ENCODE measurements at places on chromosomes 4 and X.
A peak's percentile ranks its signal among the peaks of the same experiment; 100 is the strongest.

- no peak for DNase-seq
Observed at GRCh38 chr4:183129125-183129524, 30.1 kb downstream of the WWC2 start.

GRCh38 chrX:37802028-37802427 lies 22.2 kb downstream of the CYBB start:
- no peak for DNase-seq

- no peak for DNase-seq
Observed at GRCh38 chr4:28317221-28317620, 1456.6 kb downstream of the STIM2 start.

- no peak for DNase-seq
Observed at GRCh38 chr4:24482871-24483270, 101.5 kb downstream of the DHX15 start.

DNA sequence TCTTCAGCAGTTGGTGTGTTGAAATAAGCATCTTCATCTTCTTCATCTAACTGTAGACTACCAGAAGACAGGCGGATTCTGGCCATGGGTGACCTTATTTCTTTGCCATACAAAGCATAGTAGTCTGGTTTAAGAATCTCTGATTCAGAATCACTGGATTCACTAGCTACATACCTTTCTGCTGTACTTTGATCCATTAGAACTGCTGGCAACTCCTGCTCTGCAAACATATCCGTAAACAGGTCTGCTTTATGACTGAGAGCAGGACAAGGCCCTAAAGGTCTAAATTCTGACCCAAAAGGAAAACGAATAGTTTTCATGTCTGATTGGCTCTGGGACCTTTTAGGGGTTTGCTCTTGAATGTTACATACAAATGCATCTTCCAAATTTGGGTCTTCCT lies 49.9 kb downstream of the FRMD7 start:
- no peak for DNase-seq

GRCh38 chr4:73600954-73601353 lies 19.3 kb downstream of the RASSF6 start:
- no peak for DNase-seq

- DNase-seq, result no peak
Observed at GRCh38 chr4:138290805-138291204, 48.7 kb upstream of the SLC7A11 start.

GRCh38 chrX:80812176-80812575 lies 2.5 kb upstream of the BRWD3 start:
- DNase-seq, result peak; percentile 23

DNA sequence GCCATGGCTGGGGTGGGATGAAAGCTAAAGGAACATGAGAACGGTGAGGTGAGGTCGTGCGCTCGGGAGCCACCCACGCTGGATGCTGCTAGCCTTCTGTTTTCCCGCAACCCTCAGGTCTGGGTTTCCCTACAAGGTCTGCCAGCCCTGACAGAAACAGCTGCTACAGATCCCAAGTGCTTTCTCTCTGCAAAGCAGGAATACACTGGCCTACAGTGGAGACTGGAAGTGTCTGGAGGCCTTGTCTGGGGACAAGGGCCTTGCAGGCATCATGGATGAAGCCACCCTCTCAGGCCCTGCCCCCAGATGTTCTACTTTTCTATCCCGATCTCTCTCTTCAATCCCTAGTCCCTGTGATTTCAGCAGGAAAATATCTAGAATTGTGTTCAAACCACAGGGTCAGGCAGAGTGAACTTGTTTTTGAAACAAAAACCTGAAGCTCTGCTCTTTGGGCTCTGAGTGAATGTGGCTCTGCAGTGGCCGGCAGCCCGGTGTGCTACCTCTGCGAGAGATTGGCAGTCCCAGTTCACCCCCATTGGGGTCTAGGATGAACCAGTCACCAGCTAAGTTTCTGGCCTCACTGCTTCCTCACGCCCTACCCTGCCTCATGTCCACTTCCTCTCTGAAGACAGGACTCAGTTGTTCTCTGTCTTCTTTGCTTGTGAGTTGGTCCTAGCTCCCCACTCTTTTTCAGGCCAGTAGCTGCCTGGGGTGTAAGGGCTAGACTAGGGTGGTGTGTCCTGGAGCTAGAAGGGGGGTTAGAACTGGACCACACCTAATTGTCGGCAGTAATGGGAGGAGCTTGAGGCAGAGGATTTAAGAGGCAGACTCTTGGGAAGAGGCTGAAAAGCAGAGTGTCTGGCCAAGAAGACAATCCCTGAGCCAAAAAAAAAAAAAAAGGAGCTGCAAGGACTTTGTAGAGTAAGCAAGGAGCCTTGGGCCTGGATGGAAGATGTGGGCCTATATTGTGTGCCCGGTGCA lies 89.6 kb downstream of the RTL5 start:
- DNase-seq, result no peak

- no peak for DNase-seq
Observed at GRCh38 chr4:177117256-177117655, 192.4 kb upstream of the NEIL3 start.

DNA sequence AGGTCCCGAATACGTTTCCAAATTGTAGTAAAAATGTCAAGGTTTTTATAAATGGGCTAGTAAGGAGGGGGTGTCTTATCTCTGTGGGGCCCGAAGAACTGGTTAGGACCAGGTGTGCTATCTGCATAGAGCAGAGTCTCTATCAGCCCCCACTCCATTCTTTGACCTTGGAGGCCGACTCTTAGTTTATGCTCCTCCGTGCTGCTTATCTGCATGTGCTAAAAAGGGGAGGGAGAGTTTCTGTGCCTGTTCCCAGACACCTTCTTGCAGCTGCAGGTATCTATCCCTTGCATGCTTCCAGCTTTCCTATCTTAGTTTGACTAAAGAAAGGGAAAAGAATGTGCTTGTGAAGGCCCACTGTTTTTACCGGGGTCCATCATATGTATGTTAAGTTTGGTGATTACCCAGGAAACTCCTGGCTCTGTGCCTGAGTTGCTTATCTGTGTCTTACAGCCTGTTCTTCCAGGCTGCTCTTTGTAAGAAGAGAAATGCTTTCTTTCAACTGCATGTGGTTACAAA lies 28.6 kb upstream of the NAF1 start:
- no peak for DNase-seq

DNA sequence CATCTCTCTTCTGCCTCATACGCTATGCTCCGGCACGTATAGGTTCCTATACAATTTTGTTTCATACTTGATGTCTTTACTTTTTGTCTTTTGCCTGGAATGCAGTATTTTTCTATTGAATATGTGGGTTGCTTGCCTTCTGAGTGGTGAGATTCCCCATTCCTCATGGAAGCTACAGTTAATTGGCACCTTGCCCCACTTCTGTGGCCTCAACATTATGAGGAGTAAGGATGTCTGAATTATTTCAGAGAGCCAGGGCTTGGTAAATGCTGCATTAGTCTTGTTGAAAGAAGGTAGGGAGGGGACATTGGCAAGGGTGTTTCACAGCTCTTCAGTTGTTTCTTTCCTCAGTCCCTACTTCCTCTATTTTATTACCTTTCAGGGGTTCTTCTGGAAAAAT lies 23.0 kb downstream of the CDKL5 start:
- DNase-seq, result no peak

GRCh38 chr4:55547466-55547770 lies 709 bp upstream of the CLOCK start:
- no peak for DNase-seq

- no peak for DNase-seq
Observed at GRCh38 chrX:68703846-68704245, 56.4 kb downstream of the STARD8 start.

- DNase-seq, result peak; percentile 46
Observed at GRCh38 chrX:41275661-41276609, 58.0 kb upstream of the DDX3X start.

DNA sequence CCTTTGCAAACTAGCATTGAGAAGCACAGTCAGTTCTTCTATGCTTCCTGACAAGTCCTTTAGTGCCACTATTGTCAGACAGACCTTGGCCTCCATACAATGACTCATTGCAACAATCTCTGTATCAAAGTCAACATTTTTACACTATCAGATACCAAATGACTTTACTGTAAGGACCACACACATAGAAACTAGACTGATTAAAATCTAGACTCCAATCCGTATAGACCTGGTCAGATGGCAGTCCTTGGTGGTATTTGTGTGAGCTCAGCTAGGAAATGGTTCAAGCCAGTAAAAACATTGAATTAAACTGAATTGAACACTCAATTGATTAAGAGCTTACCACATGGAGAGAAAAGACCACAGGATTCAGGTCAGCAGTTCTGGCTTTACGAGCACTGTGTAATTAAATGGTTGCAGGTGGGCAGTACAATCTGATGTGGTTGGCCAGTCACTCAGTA lies 549.8 kb upstream of the LCORL start:
- DNase-seq, result no peak

- DNase-seq, result no peak
Observed at GRCh38 chr4:170589597-170590191, 499.9 kb upstream of the AADAT start.

DNA sequence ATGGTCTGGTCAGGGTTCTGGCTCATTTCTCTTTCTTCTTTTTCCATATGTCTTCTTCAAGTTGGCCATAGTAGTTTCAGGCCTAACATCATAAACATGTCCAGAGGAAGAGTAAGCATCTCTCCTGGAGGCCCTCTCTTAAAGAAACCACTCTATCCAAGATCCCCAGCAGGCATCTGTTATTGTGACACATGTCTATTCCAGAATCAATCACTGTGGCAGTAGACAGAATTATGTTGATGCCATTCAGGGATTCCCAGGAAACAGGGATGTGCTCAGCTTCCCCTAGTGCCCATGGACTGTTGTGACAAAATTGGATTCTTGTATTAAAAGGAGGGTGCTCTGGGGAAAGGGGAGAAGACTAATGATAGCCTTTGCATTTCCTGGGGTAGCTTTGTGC lies 224.0 kb downstream of the HNRNPD start:
- no peak for DNase-seq

DNA sequence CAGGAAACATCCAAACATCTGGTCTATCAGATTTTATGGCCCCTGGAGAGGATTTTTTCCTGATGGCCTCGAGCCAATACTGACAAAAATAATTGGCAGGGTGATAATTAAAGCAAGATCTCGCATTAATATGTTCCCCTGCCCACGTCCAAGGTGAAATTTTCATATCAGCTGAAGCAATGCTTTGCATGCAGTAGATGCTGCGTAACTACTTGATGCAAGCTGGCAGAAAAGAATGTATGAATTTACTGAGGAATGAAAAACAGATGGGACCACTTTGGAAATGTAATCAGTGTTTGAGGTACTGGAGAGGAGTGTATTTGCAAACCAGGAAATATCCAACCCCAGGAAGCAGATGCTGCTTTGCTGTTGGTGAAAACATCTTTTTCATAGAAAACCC lies 36.8 kb upstream of the REST start:
- no peak for DNase-seq

- no peak for DNase-seq
Observed at GRCh38 chr4:84965553-84966381, 723 bp downstream of the WDFY3 start.

Data from activated CD4-positive, alpha-beta T cell treated with anti-CD3 and anti-CD28 coated beads for 4 hours (primary cell).